Fibroblast of the conjunctiva (primary cell): ENCODE measurements at places on chromosomes 2 and 18.

GRCh38 chr2:69200107-69200520 is 186.9 kb downstream of the GFPT1 start:
- DNase-seq, result peak; percentile 96

GRCh38 chr2:176172007-176172894 is 15.1 kb downstream of the HOXD3 start:
- DNase-seq, result no peak

- DNase-seq, result no peak
Measured at GRCh38 chr2:105697781-105698449, 46.8 kb upstream of the NCK2 start.

GRCh38 chr18:7607540-7608173 is 40.5 kb downstream of the PTPRM start:
- no peak for DNase-seq

DNA sequence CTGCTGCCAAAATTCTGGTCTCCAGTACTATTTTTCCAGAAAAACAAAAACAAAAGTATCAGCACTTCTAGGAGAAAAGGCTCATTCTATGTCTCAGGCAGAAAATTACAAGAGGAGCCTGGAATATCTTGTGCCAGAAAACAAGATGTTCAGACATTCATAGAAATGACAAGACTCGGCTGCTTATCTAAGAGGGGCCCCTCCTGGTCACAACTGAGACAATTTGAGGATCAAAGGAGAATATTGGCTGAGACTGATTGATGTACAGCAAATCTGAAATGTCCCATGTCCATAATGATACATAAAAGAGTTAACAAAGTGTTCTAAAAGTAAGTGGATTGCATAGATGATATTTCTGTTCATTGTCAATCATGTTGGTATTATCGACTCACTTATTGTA is 2.4 kb upstream of the RPS7 start:
- DNase-seq, result no peak

- peak; percentile 73 for DNase-seq
Measured at GRCh38 chr2:177429688-177430325, 37.2 kb downstream of the AGPS start.

DNA sequence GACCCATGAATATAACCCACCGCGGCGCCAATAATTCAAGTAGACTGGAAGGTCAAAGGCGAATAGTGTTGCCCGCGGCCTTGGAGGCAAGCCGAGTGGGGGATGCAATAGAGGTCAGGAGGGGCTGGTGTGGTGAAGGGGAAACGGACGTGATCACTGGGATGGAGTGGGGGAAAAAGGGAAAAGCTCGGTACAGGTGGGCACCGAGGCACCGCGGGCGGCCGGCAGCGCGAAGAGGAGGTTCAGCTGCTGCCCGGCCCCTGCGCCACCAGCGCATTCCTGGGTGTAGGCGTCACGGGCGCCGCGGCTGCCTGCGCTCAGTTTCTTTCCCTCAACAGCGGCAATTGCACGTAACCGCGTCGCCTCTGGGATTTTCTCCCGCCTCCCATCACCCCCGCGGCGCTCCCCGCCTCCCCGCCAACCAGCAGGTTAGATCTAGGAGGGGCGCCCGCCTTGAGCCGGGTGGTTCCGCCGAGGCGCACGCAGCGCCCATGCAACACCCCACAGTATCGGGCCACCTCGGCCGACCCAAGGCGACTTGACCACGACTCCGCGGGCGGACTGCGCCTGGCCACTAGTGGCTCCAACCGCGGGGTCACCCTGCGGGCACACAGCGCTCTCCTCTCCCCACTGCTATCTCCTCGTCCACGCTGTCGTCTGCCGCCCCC is 1.5 kb downstream of the RND3 start:
- DNase-seq, result peak; percentile 52

DNA sequence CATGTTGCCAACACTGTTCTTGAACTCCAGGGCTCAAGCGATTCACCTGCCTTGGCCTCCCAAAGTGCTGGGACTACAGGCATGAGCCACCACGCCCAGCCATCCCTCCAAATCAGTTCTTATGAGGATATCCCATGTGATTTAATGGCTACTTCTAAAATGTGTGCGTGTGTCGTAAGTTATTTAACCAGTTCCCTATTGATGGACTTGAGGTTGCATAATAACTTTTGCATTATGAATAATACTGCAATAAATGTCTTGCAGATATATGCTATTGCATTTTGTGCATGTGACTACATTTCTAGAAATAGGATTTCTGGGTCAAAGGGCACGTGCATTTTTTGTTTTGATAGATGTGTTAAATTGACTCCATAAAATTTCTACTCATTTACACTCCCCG is 19.0 kb downstream of the DIPK1C start:
- DNase-seq, result no peak

DNA sequence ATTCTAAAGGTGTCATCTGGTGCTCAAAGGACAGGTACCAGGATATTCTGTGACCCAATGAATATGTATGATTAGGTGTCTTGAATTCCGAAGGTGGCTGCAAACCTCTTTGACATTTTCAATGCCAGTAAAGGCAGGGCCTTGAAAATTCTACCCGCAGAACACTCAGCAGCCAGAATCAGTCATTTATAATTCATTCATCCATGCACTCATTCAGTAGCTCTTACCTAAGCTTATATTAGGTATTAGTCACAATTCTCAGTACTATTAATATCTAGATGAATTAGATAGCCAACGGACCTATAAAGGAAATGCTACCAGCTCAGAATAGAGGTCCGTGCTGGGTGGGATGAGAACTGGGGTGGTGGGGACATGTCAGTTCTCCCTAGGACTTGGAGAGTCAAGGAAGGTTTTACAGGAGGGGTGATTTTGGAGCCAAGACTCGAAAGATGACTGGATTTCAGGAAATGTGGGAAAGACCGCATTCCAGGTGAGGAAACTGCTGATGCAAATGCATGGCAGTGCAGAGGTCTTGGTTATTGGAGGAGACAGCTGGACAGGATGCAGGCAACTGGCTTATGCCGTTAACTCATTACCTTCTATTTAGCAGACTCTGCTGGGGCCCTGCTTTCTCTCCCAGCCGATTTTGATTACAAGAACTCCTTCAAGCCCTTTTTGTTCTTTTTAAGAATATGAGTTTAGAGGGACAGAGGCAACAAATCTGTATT is 7.2 kb downstream of the TRIB2 start:
- DNase-seq, result no peak

DNA sequence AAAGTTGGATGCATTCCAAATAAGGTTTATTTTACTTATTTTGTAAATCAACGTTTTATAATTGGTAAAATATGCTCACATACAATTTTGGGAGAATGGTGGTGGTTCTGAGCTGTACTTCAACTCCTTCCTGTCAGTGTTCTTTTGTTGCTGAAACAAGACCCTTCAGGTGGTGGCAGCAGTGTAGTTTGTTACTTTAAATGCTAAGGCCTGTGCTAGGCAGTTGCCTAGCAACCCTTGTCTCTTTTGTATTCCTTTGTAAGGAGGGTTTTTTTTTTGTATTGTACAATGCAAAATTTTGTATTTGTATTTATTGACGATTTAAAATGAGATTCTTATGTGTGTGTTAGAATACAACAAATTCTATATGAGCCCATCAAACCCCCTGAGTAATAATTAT is 166.0 kb upstream of the FAM98A start:
- no peak for DNase-seq

GRCh38 chr2:218000136-218000535 is 2.7 kb downstream of the TNS1 start:
- peak; percentile 60 for DNase-seq

- DNase-seq, result no peak
Measured at GRCh38 chr2:172376505-172377125, 50.8 kb upstream of the ITGA6 start.

DNA sequence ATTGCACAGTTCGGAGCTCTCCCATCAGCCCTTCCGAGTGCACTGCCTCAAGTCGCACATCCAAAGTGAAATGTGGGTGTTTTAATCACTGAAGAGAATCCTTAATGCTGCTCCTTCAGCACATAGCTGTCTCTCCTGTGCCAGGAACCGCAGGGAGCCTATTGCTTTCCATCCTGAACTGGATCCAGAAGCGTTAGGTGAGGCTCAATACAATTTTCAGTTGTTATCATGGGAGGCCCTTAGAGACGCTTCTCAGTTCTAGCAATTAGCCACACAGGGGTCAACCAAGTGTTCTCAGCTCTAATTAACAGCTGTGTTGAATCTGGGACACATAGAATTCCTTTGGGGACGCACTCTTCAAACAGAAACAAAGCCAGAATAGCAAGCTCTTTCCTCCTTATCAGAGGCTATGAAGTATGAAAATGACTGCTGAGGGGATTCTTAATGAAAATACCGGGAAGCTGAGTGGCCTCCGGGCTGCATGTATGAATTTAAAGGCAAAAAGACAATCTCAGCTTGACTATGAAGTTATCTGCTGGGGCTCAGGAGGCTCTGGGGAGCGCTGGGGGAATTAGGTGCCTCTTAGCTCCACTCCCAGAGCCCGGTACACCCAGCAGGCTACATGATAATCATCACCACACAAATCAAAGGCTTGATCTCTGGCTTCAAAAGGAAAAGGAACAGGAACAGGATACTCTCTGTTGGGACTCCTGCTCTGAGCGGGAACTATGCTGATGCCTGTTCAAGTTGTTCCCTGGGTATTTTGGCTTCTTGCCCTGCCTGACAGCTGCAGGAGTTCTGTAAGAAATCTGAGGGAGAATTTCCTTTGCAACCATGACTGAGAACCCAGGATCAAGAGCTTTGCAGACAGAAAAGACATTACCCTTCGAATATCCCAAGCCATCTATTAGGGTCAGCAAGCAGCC is 55.4 kb upstream of the NCOA1 start:
- DNase-seq, result peak; percentile 72

DNA sequence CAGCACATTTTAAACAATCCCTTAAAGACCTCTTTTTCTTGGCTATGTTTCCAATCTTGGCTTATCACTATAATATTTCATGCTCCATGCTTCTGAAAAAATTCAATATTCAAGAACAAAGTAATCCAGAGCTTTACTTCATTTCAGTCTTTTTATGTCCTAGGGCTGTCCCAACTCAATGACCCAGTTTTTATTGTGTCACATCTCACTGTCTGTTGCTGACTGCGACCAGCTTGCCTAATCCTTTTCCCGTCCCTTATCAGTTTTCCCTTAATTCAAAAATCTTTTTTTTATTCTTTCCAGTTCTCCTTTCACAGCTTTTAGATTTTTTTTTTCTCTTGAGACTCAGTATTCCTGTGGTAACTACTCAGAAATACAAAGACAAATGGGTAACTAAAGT is 10.2 kb downstream of the TMEM17 start:
- DNase-seq, result no peak

DNA sequence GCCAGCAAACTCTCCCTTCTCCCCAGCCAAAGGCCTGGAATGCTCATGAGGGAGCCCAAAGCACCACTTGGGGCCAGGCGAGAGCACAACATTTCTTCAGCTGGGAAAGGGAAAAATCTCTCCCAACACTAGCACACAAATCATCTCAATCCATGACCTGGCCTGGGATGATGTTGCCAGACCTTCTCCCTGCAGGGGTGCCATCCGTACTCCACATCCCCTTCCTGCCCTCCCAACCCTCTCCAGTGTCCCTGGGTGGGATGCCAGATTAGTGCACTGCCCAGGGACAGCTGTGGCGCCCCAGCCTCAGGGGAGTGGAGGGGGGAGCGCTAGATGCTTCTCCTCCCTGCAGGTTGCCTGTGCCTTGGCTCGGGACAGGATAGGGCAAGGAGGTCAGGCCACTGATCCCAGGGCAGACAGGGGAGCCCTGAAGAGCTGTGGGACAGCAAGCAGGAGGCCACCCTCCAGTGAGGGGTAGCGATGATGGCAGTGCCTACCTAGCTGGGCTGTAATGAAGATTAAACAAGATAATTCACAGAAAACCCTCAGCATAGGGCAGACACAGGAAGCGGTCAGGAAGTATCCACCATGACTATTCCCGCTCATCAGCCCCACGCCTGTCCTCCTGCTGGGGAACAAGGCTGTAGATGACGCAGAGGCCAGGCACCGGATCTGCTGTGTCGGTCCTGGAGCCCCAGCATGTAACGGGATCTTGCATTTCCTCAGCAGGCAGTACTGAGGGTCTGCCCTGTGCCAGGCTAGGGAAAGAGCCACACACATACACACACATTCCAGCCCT is 31.1 kb downstream of the SERTAD2 start:
- DNase-seq, result no peak

GRCh38 chr18:28267276-28267675 is 90.3 kb upstream of the CDH2 start:
- no peak for DNase-seq

GRCh38 chr2:55901941-55902340 is 21.6 kb downstream of the EFEMP1 start:
- DNase-seq, result no peak

GRCh38 chr2:119425620-119426395 is 5.8 kb upstream of the TMEM37 start:
- DNase-seq, result no peak

- DNase-seq, result no peak
Measured at GRCh38 chr2:14715600-14715999, 83.1 kb downstream of the LRATD1 start.

DNA sequence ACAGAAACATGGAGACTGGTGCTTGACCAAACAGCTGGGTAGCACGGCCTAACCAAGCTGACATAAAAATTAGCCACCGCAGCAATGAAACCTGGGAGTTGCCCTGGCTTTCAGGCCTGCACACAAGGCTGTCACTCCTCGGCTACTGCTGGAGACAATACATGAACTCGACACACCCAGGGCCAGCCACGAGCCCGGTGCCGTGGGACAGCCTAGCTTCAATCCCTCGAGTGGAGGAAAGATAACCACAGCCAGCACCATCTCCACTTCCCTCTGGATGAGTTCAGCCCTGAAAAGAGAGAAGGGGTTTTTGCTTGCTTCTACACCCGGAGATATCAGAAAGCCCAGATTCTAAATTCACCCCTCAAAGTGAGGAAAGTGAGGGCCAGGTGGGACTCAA is 78.0 kb downstream of the BCL2L11 start:
- no peak for DNase-seq

GRCh38 chr2:174873471-174873870 is 109.2 kb upstream of the CHRNA1 start:
- DNase-seq, result no peak

DNA sequence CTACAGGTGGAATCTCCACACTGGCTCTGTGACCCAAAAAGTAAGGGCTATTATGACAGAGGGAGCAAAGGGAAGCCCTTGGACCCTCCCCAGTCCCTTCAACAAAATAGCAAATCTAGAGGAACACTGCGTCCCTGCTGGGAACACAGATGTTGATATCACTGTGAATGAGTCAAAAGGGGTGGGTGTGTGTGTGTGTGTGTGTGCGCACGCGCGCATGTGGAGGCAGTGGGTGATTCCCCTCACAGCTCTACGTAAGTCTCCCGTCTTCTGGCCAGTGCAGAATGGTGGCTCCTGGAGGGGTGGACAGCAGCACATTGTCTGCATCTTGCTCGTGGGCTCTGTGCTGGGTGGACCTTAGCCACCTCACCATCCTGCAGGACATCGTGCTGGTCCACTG is 7.8 kb upstream of the C2orf72 start:
- DNase-seq, result no peak

GRCh38 chr2:182698671-182699070 is 17.4 kb upstream of the DNAJC10 start:
- DNase-seq, result no peak

- no peak for DNase-seq
Measured at GRCh38 chr2:143720095-143720664, 591.0 kb downstream of the ARHGAP15 start.

GRCh38 chr2:62293490-62294271 is 97.8 kb downstream of the B3GNT2 start:
- no peak for DNase-seq

- DNase-seq, result no peak
Measured at GRCh38 chr18:71028285-71028762, 739.5 kb downstream of the SOCS6 start.
